ENCODE measurements at places on chromosomes 5 and 9.

- DNase-seq, result no peak
Observed at GRCh38 chr5:178425621-178426068, 164.5 kb downstream of the COL23A1 start.

GRCh38 chr5:78505860-78506259, 142.7 kb downstream of the LHFPL2 start:
- DNase-seq, result no peak

- DNase-seq, result no peak
Observed at GRCh38 chr5:73365990-73366667, 82.4 kb downstream of the FOXD1 start.

DNA sequence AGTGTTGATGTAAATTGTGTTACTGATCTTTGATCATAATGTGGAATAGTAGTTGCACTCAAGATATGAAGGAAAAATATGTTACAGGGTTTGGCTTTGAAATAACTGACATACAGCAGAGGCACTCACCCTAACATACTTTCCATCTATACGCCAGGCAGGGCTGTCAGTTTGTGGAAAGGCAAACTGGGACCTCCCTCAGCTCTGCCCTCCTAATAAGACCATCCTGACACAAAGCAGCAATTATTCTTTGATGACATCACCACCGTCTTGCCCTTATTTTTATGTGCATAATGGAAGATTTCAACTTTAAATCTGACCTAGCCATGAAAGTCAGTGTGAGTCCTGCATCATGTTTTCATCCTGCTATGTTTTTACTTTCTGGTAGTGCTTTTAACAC, 42.9 kb downstream of the ITGA1 start:
- no peak for DNase-seq

DNA sequence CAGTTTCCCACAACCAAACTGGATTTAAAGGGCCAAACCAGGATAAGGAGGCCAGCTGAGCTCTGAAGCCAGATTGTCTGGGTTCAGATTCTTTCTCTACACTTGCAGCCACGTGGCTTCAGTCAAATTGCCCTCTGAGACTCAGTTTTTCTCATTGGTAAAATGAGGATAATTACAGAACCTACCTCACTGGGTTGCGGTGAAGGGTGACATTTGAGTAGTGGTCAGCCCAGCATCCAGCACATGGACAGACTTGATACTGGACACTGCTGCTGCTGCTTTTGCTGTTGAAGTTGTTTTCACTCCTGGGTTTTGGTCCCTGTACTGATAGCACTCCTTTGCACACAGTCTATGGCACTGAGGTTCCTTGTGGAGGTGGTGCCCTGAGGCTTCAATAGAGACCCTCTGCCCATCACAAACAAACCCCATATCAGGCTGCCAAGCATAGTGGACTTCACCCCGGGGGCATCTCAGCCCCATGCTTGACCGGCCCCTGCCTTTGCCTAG, 25.7 kb upstream of the CDKN2AIPNL start:
- DNase-seq, result no peak

GRCh38 chr5:133425222-133425621, 187.1 kb downstream of the FSTL4 start:
- no peak for DNase-seq

Data from mucosa of descending colon (tissue), 3 donors.